Stimulated activated naive CD4-positive, alpha-beta T cell (primary cell): ENCODE measurements at places on chromosomes 2 and 18.
A peak's percentile ranks its signal among the peaks of the same experiment; 100 is the strongest.

DNA sequence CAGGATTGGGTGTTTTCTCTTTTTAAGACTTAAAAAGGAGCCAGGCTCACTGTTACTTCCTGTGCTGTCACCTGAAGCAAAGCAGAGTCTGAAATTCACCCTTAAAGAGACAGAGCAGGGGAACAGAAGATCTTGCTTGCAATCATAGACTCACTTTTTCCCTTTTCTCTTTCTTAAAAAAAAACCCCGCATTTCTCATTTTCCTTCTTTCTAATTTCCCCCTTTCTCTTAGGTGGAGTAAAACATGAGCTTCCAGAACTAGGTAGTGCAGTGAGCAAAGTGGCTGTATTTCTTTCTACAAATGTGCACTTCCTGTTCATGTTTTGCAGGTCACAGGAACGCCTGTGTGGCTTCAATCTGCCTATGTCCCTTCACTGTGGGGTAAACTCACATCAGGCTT is 381.2 kb downstream of the LPIN1 start:
- peak; percentile 64 for DNase-seq

DNA sequence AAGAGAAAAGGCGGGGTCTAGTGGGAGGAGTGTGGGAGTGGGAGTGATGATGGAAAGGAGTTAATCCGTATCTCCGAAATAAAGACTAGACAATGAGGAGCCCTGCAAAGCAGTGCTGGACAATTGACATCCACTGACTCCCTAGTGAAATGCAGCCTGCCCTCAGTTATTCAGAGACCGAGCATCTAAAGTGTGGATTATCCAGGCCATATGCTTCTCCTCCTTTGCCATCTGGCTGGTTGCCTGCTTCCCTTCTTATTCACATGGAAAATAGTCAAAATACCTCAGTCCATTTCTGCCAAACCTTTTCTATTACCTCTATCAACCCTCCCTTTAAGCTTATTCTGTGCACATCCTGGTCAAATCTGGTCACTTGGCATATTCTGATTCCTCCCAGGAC is 288.8 kb upstream of the SIX3 start:
- no peak for DNase-seq

- no peak for DNase-seq
These were observed 118.5 kb upstream of the UNC80 start for GRCh38 chr2:209653134-209653533.

DNA sequence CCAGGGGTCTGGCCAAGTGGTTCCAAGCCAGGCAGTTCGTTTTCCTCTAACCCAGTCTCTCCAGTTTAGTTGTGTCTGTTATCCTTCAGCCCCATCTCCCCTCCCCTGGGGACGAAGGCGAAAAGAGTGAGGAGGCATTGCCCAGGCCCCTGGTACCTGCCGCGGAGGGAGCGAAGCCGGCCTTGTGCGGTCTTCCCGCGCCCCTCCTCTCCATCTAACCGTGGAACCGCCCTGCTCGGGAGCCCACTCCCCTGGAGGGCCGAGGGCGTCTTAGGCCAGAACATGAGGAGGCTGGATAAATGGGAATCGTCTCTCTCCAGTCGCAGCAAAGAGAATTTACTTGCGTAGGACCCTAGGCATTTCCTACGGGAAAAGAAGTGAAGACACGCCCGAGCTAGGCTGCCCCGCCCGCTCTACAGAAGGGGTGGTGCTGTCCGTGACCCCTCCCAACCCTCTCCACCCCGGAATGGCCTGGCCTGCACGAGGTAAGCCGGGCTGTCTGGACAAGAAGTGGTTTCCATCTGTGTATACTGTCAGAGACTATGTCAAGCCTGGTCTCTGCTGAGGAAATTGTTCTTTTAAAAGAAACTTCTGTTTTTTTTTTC is 156.2 kb downstream of the MIB1 start:
- DNase-seq = no peak

DNA sequence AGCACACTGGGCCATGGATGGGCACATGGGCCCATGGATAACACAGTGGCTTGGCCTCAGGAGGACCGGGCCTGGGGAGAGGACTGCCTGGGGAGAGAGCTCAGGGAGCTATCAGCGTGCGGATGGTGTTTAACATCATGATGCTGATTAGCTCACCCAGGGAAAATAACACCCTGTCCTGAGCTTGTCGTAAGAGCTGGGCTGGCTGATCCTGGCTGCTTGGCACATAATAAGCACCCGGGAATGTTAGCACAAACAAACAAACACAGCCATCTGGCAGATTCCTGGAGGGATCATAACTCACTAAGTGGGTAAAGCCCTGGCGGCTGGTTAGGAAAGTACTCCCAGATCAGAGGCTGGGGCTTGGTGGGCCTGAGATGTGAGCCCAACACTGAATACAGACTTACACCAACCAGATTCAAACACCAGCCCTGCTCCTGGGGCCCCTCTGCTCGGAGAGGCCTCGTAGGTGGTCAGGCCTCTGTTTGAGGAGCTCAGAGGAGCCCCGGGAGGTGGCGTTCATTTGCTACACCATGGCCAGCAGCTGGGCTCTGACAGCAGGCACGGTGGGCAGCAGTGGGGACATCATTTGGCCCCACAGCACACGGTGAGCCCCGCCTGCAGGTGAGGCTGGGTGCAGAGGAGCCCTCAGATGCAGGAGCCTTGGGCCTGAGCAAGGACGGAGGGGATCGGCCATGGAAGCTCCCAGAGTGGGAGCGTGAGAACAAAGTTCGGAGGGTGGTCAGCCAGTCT is 193.4 kb upstream of the HDAC4 start:
- no peak for DNase-seq
